ENCODE measurements at places on chromosomes 7 and 10.

- peak; percentile 58 for DNase-seq
Measured at GRCh38 chr10:71383972-71384687, 12.6 kb upstream of the CDH23 start.

- DNase-seq, result no peak
Measured at GRCh38 chr10:52197098-52197497, 117.0 kb upstream of the DKK1 start.

DNA sequence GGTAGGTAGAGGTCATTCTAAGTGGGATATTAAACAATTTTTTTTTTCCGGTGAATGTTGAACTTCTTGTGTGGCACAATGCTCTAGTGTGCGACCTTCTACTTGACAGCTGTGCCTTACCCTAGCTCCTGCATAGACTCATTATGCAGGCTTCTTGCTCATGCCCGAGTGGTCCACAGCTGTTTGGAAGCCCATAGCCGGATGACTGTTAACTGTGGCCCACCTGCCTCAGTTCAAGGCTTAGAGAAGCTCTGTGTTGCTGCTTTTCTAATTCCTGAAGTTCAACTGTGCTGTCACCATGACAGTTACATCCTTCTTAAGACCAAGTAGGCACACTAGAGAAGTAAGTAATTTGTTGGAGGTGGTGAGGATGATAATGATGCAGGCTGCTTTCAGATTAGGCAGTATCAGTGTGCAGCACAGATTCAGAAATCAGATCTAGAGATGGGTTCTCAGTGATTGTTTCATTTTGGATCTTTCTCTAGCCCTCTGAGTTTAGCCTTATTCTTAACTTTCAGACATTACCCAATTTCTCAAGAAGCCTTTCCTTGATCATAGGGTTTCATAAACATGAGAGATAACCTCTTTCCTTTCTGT lies 278.4 kb downstream of the PHF14 start:
- DNase-seq, result no peak

- DNase-seq, result no peak
Measured at GRCh38 chr7:936386-937054, 18.0 kb downstream of the ADAP1 start.

GRCh38 chr10:123250640-123251039 lies 96.4 kb downstream of the BUB3 start:
- DNase-seq, result no peak

DNA sequence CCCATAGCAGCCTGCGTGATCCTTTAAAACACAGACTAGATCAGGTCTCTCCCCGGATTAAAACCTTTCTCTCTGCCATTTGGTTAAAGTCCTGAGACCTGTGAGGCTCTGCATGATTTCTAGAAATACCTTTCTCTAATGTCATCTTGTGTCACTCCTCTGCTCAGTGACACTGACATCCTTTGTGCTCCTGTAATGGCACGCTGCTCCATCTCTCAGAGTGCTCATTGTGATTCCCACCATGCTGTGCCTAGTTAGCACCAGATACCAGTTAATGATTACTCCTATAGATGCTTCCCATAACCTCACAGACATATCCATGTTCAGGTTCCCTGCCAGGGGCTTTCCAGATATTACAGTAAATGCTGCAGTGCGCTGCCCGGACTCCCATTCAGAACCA lies 11.7 kb upstream of the OR9A2 start:
- DNase-seq, result no peak

- DNase-seq, result no peak
Measured at GRCh38 chr7:117347480-117347879, 24.6 kb upstream of the WNT2 start.
